ENCODE measurements at places on chromosomes 1 and 21.
A peak's percentile ranks its signal among the peaks of the same experiment; 100 is the strongest.

- DNase-seq: no peak
Measured at GRCh38 chr1:223358826-223359225, 5.2 kb downstream of the SUSD4 start.

GRCh38 chr21:14617040-14617393, 70.9 kb upstream of the SAMSN1 start:
- no peak for DNase-seq

GRCh38 chr1:64686828-64687724, 57.8 kb upstream of the RAVER2 start:
- peak; percentile 64 for DNase-seq

DNA sequence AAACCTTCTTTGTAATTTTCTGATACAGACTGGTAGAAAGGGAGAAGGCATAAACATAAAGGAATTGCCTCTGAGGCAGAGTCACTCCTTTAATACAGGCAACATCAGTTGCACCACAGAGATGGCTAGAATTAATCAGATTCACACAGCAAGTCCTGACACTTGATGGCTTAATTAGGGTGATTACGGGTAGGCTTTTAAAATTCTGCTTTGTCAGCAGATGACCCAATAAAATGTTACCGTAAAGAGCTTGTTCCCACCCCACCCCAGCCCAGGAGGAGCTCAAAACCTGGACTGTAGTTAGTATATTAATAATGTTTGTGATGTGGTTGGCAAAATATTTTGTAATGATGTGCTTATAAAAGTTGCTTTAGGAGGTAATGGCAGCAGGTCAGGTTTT, 9.3 kb upstream of the BTG3 start:
- no peak for DNase-seq

DNA sequence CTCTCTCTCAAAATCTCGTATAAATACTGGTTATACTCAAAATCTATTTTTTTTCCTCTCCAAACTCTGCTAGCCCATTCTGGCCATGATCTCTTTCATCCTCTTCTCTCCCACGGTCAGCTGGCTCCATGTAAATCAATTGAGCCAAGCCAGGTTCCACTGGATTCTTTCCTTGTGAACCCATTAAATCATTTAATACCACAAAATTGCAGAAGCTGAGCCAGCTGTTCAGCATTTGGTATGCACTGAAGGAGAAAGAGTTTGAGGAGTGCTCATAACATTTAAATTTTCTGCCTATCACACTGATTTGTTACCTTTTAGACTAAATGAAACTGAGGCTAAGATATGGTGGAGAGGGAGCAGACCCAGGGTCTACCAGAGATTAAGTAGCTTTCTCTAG, 29.1 kb upstream of the TADA1 start:
- DNase-seq: no peak

- DNase-seq: peak; percentile 53
Measured at GRCh38 chr21:15731243-15731613, 1.4 kb downstream of the USP25 start.

DNA sequence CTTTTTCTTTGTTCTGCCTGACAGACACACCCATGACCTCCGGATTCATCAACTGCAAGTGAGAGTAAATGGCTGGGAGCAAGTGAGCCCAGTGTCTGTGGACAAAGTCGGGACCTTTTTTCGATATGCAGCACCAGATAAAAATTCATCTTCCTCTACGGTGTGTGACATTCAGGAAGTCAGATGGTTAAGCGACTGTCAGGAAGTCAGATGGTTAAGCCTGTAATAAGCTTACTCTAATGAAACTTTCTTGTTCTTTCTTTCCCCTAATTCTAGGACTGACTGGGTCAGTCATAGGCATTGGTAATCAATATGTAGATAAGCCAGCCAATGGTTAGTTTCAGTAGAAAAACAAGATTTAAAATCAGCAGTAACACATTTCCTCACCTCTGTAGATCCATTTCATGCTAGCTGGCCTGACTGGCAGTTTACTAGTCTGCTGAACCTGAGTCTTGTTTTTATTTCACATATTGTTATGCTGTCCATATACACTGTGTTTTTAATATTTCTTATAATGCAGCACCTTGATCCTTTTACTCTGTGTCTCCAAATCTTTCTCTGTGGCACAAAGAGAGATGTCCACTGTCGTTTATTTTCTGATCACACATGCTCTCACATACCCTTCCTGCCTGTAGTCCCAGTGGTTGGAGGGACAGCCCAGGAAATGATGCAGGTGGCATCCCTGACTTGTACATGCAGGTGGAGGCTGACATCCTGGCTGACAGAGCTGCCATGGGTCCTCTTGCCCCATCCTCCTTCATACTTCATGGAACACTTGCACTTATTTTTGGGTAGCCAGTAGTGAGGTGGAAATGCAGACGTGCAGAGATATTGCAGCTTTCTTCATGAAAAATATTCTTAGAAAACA, 115.8 kb downstream of the VPS13D start:
- DNase-seq: no peak

- DNase-seq: peak; percentile 53
Measured at GRCh38 chr1:70754701-70755100, 292.9 kb downstream of the PTGER3 start.

DNA sequence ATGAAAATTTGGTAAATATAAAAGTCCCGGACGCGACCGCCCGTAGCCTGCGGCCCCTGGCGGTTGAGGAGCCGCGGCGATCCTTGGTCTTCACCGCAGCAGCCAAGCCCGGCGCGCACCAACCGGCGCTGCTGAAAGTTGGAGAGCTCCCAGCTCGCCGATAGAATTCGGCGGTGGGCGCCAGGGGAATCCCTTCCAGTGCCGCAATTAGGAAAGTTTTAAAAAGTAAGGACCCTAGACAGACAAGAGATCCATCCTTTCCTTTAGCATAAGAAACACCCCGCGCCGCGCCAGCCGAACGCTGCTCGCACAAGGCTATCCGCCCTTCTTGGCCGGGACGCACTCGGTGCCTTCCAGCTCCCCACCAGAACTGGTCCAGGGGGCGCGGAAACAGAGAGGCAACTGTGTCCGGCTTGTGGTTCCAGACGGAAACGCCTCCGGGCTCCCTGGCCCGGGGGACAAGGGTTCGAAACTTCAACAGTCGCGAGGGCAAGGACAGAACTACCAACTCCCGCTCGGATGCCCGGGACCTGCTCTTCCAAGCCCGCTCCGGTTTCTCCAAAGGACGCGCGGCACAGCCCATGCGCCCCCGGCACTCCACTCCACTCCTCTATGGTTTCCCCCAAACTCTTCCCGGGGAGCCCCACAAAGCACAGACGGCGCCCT, 1.7 kb downstream of the FAM78B start:
- DNase-seq: peak; percentile 34

DNA sequence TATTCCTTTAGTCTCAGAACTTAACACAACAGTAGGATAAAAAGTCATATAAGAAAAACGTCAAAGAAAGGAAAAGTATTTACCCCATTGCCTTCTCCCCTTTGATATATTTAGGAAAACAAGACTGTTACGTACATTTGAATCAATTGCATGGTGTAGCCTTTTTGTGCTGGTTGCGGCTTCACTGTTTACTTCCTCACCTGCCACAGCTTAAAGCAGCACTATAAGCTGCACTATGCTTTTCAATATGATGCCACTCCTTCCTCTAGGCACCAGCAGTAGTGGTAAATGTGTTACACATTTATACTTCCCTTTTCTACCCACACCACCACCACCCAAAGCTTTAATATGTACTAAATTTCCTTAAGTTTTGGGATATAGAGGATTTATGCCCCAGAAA, 111.1 kb downstream of the ATP1B1 start:
- no peak for DNase-seq

DNA sequence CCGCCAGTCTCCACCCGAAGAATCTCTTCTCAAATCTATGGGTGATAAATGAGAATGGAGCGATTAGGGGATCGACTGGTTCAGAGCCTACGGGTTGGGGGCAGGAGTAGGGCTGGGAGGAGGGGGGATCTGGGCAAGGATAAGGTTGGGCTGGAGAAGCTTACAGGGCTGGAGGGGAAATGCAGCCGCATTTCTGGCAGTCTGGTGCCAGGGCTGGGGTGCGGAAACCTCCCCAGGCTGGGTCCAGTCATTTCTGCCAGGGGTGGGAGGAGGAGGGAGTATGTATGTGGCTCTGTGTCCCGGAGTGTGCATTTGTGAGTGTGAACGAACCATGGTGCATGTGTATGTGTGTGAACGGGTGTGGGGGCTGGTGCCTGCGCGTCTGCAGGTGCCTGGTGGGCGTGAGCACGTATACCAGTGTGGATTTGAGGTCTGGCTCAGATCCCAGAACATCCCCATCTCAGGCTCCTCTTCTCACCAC, 10.2 kb downstream of the C1orf216 start:
- no peak for DNase-seq

GRCh38 chr1:119688810-119689209, 22.9 kb upstream of the PHGDH start:
- no peak for DNase-seq

DNA sequence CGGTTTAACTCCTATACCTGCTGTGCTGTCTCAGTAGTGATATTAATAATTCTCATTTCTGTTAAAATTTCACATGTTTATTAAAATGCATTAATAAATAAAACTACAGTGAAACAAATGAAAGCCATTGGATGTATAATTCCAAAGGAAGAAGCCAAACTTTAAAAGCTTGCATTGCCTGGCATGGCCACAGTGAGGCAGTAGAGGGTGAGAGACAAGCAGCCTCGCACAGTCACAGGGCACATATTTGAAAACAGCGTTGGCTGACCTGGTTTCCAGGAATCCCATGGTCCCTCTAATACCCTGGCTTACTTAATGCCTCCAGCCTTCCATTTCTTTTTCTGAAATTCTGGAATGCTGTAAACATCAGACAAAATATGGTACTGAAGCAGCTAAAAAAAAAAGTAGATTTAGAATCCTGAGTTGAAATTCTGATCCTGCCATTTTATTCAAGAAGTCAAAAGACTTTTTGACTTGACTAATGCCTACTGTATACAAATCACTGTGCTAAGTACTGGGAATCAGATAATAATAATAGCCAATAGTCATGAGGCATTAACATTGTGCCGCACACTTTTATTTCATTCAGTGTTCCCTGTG, 6.7 kb upstream of the RNASEL start:
- DNase-seq: peak; percentile 79

- DNase-seq: peak; percentile 63
Measured at GRCh38 chr1:161139766-161140165, 7.3 kb upstream of the DEDD start.

DNA sequence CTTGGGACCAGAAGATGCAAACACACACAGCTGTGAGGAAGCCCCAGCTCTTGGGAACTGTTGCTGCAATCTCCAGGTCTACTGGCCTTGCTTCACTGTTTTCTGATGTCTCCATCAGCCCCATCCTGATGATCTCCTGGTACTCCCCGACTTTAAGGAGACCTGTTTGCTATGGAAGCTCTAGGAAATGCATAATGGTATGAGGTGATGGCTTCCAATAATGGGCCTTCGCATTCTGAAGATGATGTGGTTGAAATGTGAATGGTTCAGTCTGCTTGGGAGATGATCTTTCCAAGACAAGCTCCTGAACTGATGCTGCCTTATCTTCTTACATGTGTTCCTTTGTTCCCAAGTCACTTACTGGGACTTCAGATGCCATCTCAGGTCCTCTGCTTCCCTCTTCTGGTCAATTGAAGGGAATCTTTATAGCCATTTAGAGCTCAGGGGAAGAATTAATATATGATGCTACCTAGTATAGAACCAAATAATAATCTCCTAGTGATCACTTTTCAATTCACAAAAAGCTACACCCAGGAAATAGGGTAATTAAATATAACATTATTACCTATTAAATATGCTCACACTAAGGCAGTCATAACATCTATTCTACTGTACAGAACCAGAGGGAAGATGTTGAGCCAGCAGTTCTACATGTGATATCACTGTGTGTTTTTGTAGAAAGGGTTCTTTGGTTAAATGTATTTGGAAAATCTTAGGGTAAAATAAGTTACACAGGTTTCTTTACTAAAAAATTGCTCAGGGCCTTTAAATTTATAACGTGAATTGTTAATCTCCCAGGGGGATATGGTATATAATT, 73.9 kb upstream of the VTCN1 start:
- peak; percentile 34 for DNase-seq

Measured in erythroblast (primary cell).